T-helper 17 cell (primary cell): ENCODE measurements at places on chromosomes 16 and 17.

GRCh38 chr17:53707566-53707965 is 115.2 kb upstream of the KIF2B start:
- no peak for DNase-seq

GRCh38 chr16:84884596-84885341 is 65.0 kb downstream of the CRISPLD2 start:
- no peak for DNase-seq

DNA sequence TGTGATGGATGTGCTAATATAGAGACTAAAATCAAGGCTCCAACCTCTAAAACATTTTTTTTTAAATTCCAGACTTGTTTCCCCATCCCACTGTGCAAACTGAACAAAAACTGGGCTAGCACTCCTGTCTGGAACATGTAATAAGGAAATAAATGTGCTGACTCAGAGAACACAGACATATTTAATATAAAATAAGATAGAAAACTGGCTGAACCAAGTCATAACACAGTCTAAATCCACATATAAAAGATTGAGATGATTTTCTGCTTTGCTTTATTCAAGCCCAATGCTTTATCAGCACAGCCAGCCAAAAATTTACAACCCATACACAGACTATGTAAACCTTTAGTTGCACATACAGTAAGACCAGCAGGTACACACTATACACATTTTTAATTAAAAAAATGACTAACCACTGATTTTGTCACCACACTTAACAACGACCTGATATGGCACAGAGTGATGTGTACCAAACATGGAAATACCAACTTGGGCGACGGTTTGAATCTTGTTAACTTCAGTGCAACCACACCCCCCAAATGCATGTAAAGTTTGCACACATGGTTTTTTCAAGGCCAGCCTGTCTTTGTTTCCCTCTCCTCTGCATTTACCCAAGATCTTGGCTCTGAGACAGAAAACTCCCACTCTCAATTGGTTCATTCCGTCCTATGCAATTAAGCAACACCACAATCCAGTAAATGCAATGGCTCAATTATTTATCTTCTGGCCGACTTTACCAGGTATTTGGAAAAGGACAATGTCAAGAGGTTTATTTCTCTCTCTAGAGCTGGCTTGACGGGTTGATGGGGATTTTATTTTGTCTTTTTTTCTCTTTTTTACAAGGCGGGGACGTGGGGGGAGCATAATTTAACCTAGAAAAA is 1.2 kb downstream of the STAT3 start:
- no peak for DNase-seq

DNA sequence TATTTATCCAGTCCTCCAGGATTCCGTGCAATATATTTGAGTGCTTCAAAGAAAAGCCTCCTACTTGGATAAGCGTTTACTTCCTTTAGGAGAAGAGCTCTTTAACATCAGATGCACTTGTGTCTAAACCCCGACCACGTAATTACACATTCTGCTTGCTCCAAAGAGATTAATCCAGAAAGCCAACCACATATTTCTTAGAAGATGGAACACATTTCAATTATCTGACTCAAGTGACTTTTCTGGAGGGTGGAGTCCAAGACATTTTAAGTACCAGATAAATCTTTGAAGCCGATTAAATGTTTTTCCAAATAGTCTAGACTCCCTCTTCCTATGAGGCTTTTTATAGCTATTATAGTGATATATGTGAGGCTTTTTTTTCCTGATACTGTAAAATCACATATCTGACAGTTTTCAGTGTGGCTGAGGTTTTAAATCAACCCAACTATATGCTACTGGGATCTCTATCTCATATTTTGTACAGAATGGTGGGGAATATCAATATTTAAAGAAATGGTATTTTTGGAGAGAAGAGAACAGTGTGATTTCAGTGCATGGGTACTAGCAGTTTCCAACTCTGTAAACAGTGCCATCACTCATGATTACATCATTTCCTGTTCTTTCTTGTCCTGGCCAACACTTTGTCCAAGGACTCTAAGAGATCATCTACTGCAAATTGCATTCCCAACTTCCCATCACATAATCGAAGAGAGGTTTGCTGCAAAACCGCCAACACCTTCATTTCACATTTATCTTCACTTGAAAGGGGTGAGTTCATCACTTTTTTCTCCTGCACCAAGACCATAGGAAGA is 192.4 kb upstream of the HSBP1 start:
- DNase-seq = no peak

- no peak for DNase-seq
Measured at GRCh38 chr17:42698736-42699414, 16.5 kb downstream of the CNTNAP1 start.

DNA sequence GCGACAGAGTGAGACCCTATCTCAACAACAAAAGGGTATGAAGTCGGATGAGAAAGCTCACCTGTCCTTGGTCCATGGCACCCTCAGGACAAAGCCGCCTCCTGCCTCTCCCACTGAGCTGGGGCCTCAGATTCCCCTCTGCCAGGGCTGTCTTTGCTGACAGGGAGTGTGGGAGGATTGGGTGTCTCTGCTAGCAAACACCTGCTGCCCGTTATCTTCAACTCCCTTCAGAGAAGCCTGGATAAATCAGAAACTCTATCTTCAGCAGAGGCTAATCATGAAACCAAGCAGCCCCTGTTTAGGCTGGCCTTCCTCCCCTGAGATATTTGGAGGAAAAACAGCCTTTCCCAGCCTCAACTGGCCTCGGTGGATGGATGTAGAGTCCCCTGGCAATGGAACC is 36.3 kb upstream of the CDH1 start:
- DNase-seq = no peak

DNA sequence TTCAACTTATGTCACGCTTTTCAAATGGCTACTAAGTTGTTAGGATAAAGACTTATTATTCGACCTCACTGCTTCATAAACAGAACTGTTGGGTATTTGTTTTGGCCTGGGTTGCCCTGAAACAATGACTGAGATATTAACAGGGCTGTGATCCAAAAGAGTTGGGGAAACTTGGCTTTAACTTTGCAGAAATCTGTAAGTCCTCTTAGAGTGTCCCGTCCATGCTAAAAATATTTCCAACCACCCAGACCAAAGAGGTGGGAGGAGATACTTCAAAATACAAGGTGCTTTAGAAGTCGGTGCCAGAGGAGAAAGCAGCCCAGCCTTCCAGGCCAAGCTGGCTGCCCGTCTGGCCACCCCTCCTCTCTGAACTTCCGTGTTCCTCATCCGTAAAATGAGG is 16.1 kb upstream of the SPATA32 start:
- DNase-seq = no peak

DNA sequence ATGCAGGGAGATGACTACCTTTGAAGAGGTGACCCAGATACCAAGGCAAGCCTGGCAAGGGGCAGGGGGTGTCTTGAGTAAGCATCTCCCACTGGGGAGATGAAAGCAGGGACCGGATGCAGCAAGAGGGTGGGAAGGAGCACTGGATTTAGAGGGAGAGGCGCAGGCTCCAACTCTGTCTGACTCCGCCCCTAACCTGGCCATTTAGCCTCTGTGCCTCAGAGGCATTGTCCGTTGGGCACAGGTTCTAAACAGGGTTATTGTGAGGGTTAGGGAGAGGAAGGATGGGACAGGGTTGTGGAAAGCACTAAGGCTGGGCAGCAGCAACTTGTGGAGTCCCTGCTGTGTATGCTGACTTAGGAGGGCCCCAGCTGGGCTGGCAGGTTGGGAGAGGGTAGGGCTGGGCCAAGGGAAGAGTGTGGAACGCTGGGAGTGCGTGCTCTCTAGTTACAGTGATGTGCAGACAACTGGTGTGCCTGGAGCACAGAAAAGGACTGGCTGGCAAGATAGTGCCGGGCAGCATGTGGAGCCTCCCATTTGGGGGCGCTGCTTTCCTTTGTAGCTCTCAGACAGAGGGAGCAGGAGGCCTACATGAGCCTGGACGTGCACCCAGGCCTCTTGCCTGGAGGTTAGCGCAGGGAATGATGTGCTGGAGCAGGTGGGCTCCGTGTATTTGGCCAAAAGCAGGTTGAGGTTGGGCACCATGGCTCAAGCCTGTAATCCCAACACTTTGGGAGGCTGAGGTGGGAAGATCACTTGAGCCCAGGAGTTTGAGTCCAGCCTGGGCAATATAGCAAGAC is 26.2 kb downstream of the TBX2 start:
- DNase-seq = no peak
